ENCODE measurements at places on chromosomes 2 and 18.

DNA sequence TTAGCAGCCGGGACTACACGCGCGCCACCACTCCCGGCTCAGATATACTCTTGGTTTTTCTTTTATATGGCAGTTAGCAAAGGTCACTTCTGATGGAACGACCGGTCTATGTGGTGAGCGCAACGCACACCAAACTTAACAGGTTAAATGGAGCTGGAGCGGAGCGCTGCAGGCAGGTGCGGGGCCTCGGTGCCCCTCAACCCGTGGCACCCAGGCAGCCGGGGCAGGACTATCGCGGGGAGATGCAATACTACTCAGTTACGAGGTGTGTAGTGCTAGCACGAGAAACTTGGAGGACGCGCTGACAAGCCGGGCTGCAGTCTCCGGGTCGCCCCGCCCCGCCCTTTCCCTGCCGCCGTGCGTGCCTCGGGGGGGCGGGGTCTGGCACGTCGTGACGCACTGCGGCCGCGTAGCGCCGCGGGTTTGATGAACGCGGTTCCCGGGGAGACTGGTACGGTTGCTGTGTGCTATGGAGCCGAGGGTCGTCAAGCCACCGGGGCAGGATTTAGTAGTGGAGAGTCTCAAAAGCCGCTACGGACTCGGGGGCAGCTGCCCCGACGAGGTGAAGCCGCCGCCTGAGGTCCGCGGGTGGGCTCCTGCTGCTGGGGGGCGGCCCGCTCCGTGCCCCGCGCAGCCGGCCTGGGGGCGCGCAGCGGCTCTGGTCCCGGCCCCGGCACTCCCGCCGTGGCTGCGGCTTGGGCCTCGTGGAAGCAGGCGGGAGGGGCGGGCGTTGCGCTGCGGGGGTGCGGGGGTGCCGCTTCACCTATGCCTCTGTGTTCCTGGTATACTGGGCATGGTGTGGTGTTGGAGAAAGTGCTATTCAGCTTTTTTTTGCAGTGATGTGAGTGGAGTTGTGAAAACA, at the start of gene CCDC138:
Gene CCDC138, plus strand, starts transcription at position 418 of the 862 bp plus-strand sequence. Its CDS starts 52 bp downstream, at position 470.
- peak; percentile 81 for DNase-seq

DNA sequence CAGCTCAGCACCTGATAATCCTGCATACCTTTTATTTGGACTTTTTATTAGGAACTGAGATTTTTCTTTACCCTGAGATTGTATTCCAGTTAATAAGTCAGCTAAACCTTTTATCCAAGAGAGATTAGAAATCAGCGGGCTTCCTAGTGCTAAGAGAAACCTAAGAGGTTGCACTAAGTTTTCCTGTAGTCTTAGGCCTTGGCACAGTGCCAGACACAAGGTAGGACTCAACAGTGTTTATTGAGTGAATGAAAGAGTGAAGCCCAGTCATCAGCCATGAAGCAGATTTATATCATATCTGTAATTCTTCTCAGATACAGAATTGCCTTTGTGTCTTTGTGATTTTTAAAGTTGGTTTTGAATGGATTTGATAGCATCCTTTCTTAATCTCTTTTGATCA, 13.6 kb downstream of the OTX1 start:
- DNase-seq, result no peak

DNA sequence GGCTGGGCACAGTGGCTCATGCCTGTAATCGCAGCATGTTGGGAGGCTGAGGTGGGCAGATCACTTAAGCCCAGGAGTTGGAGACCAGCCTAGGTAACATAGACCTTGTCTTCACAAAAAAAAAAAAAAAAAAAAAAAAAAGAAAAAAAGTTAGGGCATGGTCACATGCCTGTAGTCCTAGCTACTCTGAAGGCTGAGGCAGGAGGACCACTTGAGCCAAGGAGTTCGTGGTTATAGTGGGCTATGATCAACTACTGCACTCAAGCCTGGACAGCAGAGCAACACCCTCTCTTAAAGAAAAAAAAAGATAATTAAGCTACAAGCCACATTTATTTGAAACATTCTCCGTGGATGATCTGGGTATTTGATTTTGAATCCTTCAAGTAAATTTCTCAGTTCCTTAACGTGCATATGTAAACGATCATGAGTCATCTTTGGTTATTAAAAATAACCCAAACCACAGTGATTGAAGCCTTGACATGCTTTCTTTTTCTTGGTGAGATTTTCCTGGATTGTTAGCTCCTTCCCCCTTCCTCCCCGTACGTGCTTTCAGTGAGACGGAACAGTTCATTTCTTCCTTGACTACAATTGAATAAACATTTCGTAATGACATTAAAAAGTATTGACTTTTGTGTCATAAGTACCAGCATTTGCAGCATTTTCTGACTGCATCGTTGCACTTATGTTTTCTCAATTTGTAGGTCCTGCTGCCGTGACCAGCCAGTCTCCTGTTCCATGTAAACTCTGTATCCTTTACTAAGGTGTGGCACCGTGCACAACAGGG, 20.3 kb downstream of the RMC1 start:
- no peak for DNase-seq

DNA sequence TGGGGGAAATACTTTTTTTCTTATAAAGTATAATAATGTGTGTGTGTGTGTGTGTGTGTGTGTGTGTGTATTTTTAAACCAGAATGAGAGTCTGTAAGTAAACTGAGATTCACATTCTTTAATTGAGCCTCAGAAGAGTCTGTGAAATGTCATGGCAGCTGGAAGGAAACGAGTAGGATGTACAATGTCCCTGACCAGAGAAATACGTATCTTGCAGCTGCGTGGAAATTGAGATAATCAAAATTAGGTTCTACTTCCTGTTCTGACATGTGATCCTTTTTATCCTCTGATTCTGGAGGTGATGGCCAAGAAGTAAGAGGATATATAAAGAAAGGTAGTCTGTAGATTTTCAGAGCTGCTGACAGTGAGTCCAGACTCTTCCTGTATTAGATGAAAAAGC, 50.0 kb downstream of the SH3RF3 start:
- no peak for DNase-seq

DNA sequence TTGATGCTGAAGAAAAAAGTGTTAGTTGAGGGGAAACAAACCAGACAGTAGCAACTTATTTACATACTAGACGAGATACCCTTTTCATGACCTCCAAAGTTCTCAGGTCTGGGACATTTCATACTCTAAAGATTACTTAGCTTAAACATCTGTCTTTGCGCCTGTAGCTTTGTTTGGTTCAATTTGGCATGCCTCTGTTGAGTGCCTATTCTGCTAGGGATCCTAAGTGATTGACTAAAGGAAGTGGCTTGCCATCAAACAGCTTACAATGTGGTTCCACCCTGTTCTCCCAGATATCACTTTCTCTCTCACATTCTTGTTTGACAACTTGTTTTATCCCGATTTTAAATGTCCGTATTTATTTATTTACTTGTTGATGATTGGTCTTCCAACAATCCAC, 488.8 kb downstream of the PARD3B start:
- no peak for DNase-seq

GRCh38 chr2:30710016-30710415, 97.2 kb downstream of the CAPN13 start:
- no peak for DNase-seq

DNA sequence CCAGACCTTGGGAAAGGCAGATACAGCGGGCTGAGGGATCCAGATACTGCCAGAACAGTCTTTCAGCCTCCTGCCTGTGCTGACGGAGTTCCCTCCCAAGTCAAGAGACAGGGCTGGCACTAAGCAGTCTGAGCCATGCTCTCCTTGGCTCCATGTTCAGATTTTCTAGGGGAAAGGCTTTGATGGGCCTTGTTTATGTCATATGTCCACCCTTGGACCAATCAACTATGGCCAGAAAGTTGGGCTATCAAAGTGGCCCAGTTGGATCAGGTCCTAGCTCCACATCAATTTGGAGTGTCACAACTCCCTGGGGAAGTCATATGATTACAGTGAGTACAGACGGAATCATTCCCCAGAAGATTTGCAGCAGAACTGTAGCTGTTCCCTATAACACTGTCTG, 152.0 kb downstream of the GREB1L start:
- DNase-seq, result no peak

GRCh38 chr2:36059691-36060090, 295.9 kb upstream of the CRIM1 start:
- no peak for DNase-seq

GRCh38 chr2:86068136-86068588, 37.5 kb downstream of the POLR1A start:
- no peak for DNase-seq

- no peak for DNase-seq
These were observed 166.8 kb downstream of the DPP10 start for GRCh38 chr2:114609203-114609602.

DNA sequence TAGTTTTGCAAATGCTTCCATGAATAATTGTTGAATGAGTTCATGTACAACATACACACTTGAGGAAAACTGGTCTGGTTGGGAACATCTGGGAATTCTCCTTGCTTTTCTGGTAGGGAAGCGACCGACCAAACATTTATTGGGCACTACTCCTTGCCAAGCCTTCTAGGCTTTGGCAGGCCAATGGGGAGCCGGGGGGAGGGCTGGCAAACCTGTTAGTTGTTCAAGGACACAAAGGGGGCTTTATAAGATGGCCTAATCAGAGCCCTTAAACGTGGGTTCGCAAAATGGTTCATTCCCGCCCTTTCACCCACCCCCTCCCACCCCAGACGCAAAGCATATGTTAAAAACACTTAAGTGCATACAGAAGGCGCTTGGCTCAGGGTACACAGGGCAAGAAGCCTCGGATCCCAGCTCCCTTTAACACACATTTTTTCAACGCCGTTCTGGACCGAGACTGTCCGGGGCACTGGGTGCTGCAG, 844 bp upstream of the VSNL1 start:
- no peak for DNase-seq

DNA sequence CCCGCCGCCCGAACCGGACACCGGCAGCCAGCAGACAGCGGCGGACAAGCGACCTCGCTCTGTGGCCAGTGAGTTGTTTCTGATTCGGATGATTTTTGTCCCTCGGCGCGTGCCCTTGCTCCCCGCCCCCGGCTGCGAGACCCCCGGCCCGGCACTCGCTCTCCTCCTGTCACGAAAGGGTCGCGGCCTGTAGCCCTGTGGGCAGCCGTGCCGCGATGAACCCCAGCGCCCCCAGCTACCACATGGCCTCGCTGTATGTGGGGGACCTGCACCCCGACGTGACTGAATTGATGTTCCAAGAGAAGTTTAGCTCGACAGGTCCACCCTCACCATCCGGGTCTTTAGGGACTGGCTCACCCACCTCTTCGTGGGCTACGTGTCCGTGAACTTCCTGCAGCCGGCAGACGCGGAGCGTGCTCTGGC, 1257.5 kb upstream of the ACVR2A start:
- no peak for DNase-seq

- DNase-seq, result no peak
These were observed 118.9 kb downstream of the RDH14 start for GRCh38 chr2:18441583-18441982.

DNA sequence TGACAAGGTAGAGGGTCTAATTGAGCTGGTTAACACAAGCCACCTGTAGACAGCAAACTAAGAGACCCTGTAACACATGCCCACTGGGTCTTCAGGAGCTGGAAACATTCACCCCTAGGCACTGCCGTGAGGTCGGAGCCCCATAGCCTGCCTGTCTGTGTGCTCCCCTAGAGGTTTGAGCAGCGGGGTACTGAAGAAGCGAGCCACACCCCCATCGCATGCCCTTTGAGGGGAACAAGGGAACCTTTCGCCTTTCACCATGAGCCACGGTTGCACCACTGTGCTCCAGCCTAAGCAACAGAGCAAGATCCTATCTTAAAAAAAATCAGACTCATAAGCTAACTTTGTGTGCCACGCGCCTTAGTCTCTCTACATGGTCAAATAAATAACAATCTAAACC, 36.2 kb upstream of the RAB27B start:
- no peak for DNase-seq

DNA sequence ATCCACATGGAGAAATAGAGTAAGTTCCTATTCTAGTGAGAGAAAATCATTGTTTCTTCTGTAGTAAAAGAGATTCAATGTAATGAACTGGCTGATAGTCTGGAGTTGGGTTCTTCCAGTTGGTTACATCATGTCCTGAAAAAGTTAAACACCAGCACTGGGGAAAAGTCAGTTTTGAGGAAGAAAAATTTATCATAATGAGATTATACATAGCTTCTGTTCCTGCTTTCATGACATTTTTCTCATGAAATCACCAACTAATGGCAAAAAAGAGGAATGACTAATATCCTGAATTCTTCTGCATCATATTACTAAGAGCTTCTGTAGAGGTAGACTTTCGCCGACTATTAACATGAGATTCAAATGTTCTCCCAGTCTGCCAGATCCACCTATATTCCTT, 69.2 kb upstream of the SLC9A2 start:
- no peak for DNase-seq

DNA sequence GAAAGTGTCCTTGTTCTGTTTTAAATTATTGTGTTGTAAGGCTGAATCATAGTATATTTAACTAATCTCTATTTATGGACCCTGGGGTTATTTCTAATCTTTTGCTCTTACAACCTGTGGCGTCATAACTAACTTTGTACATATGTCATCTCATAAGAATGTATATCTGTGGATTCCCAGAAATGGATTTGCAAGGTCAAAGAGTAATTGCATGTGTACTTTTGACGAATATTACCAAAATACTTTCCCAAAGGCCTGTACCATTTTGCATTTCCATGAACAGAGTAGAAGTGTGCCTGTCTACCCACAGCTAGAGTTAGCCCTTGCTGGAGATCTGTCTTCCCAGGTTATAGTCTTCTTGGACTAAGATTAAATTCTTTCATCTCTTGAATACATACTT, 42.8 kb downstream of the SEMA4F start:
- peak; percentile 41 for DNase-seq

DNA sequence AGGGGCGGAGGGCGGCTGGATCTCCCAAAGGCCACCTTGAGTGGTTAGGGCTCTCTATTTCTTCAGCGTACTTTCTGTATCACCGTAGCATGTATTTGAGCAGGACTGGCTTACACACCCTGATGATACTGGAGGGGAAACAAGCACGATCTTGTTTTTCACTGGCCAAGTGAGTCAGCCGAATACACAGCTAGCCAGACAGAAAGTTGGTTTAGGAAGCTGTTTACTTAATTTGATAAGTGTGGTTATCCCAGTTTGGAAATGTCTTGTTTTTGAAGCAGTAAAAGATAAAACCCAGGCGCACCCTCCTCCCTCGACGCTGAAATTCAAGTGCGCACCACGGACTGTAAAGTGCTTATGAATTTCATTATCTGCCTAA, 582 bp downstream of the RIOK3 start:
- DNase-seq, result no peak

- no peak for DNase-seq
These were observed 8.7 kb downstream of the CNRIP1 start for GRCh38 chr2:68311033-68311432.

DNA sequence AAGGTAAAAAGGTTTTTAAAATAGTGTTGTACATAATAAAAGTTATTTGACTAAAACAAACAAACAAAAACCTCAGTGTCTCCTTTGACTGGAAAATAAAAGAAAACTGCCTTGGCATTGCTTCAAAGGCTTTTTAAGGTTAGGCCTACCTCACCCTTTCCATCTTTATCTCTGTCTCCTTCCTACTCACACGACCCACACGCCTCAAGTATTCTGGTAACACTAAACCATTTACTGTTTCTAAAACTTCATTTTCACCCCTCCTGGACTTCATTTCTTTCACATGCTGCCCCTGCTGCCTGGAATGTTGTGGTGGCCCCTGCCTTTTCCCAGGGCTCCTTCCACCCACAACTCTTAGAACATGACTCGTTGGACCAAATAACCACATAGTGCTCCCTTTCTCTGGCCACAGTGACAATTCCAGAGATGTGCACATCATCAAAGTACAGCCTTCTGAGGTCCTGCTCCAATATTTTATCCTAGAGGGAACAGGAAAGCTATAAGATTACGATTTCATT, 54.0 kb downstream of the ERBB4 start:
- DNase-seq, result no peak
